ENCODE measurements at places on chromosomes 3 and 15. TPM values are rescaled to one million over a fixed set of nuclear protein-coding genes. Genes with fewer than 3 reads are reported as not detected.

Gene CADM2
- 0.62 TPM for total RNA-seq

Gene FAM107A
- not detected for total RNA-seq

DNA sequence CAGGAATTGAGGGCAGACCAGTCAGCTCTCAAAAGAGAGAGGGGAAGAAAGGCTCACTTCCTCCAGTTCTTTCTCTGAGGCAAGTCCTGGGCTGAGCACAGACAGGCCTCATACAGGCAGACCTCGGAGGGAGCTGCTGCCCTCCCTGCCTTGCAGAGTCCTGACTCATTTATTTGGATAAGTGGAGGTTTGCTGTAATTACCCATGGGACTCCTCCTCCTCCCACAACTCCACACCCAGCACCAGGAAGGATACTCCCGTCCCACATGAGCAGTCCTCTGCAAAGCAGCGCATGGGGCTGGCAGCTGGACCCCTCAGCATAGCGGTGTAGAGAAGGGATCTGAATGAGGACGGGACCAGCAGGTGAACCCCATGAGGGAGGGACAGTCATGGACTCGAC is 13.4 kb upstream of the SCN10A start:
- DNase-seq = no peak

- DNase-seq = no peak
Observed at GRCh38 chr3:177491296-177492032, 294.2 kb upstream of the TBL1XR1 start.

GRCh38 chr3:24793896-24794295 is 299.2 kb upstream of the THRB start:
- DNase-seq = no peak

- no peak for DNase-seq
Observed at GRCh38 chr15:74889390-74889882, 406 bp upstream of the MPI start.

GRCh38 chr3:149276619-149277018 is 55.0 kb upstream of the CP start:
- DNase-seq = no peak

DNA sequence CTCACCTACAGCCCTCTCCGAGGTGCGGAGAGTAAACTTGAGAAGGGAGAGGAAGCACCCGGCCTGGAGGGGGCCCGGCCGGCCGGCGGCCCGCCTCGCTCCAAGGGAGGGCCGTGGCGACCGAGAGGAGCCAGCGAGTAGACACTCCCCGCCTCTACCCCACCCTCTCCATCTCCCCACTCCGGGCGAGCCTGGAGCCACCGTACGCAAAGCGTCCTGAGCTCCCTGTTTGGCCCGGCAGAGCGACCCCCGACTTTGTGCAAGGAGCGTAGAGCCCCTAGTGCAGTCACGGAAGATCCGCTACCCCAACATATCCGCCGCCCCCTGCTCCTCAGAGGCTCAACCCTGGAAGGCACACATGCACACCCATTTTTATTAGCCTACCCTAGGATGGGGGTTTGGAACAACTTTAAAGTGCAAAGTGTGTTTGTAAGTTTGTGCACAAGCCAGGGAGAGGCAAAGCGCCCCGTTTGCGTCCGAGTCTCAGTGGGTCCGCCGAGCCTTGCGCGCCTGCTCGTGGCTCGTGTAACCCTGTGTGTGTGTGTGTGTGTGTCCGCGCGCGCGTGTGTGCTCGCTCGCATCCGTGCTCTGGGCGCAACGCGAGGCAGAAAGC is 508 bp upstream of the SMAD6 start:
- peak; percentile 75 for DNase-seq

Gene ABI3BP
- total RNA-seq = 0.17 TPM

Gene NTRK3
- total RNA-seq = not detected
